Astrocyte of the hippocampus (primary cell): ENCODE measurements at places on chromosomes 11 and 22.

DNA sequence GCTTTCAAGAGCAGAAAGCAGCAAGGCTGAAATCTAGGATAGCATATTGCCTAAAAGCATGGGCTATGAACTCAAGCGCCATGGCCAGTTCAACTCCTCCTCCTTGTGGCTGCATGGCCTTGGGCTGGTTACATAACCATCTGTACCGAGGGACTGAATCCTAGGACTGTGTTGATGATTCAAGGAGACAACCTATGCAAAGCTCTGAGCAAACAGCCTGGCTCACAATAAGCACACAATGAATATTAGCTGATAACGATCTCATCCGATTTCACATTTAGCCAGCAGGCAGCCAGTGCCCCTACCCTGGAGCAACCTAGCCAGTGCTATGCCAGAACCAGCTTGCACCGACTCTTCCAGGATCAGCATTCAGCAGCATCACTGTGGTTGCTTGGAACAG is 698.4 kb downstream of the TBC1D22A start:
- DNase-seq: no peak

GRCh38 chr11:57217053-57217452 is 20.0 kb downstream of the APLNR start:
- no peak for DNase-seq

GRCh38 chr22:36881504-36882245 is 20.9 kb downstream of the NCF4 start:
- DNase-seq: no peak

GRCh38 chr11:65205602-65205967 is 23.9 kb downstream of the CAPN1 start:
- no peak for DNase-seq

DNA sequence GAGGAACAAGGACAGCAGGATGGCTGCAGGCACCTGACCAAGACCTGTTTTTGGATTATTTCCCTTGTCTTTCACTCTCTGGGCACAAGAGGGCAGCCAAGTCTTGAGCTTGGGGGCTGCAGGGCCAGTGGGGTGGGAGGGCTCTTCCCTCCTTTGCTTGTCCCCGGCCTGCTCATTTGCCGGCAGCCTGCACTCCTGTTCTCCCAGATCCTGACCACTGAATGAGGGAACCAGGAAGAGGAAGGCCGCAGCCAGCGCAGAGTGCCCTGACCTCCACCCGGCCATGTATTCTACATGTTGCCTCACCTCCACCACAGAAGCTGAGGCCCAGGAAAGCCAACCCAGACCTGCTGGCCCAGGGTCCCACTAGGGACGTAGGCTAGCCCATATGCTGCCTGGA is 15.5 kb upstream of the NNMT start:
- peak; percentile 94 for DNase-seq

- no peak for DNase-seq
Observed at GRCh38 chr11:74262725-74263124, 48.7 kb downstream of the P4HA3 start.

DNA sequence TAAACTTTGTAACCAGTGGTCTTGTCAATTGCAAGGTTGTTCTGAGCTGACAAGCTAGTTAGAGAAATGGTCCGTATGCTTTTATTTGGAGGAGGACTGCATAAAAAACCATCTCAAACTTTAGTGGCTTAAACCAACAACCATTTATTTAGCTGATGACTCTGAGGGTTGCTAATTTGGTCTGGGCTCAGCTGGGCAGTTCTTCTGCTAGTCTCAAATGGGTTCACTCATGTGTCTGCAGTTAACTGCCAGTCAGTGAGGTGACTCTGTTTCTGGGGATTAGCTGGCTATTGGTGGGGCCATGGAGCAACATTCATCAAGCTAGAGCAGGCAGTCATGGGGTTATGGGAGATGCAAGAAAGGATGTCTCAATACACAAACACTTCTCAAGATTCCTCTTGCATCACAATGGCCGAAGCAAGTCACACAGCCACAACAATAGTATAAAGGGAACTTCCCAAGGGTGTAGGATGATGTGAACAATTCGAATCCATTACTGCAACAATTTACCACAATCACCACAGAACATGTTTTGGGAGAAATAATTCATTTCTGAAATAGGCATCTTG is 521.9 kb downstream of the INSC start:
- no peak for DNase-seq

DNA sequence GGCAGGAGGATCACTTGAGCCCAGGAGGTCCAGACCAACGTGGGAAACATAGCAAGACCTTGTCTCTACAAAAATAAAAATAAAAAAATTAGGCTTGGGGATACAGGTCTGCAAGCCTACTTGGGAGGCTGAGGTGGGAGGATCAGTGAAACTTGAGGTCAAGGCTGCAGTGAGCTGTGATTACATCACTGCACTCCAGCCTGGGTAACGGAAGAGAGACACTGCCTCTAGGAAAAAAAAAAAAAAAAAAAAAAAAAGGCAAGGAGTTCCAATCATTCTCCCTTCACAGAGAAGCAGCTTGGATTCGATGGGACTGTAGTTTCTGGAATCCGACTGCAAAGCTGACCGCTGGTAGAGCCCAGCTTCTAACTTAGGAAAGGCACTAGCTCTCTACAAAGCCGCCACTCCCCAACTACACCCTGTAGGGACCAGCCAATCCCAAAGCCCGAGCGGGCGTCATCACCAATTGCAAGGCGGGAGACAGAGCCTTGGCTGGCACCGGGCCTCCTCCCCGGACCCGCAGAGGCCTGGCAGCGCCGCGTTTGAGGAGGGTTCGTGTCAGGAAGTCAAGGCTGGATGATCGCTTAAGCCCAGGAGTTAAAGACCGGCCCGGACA is 716 bp upstream of the DDB2 start:
- DNase-seq: peak; percentile 92

DNA sequence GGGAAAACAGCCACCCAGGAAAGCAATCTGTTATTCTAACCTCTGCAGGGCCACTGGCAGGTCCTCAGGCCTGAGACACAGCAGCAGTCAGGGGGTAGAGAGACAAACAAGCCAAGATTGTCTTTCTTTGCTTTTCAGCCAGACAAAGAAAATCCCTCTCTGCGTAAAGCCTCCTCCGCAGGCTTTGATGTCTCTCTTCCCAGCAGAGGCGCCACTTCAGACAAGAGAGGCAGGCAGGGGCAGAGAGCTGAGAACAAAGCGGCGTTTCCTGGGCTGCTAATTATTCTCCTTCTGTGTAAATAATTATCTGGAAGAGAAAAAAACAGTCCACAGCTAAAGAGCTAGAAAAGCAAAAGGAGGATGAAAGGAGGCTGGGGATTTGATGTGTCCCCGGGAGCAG is 102.7 kb upstream of the SEZ6L start:
- no peak for DNase-seq

GRCh38 chr11:128297805-128298204 is 289.6 kb downstream of the ETS1 start:
- DNase-seq: no peak

- DNase-seq: peak; percentile 86
Observed at GRCh38 chr11:12100841-12101242, 9.5 kb upstream of the MICAL2 start.

- no peak for DNase-seq
Observed at GRCh38 chr11:118129471-118130172, 23.0 kb downstream of the SCN4B start.

DNA sequence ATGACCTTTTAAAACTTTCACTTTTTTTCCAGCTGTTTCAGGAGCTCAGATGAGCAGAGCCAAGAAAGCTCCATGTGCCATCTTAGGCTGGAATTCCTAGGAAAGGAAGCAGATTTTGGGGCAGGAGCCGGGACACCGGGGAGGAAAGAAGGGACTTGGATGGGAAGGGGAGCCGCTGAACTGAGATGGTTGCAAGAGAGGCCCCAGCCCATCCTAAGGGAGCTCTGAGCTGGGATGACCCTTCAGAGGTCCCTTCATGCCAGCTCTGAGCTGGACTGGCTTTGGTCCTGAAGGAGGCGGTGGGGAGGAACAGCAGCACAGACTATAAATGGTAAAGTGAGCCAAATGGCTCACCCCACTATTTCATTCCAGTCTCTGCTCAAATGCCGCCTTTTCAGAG is 55.2 kb upstream of the SLC22A12 start:
- DNase-seq: no peak

DNA sequence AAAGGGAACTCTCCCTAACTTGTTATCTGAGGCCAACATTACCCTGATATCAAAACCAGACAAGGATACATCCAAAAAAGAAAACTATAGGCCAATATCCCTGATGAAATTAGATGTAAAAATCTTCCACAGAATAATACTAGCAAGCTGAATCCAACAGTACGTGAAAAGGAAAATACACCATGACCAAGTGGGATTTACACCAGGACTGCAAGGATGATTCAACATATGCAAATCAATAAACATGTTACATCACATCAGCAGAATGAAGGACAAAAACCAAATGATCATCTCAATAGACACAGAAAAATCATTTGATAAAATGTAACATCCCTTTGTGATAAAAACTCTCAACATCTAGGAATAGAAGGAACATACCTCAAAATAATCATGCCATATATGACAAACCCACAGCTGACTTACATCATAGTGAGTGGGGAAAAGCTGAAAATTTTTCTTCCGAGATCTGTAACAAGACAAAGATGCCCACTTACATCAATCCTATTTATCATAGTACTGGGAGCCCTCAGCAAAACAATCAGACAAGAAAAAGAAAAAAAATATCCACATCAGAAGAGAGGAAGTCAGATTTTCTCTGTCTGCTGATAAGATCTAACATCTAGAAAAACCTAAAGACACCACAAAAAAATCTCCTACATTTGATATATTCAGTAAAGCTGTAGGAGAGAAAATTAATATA is 703.3 kb upstream of the ANO5 start:
- no peak for DNase-seq

DNA sequence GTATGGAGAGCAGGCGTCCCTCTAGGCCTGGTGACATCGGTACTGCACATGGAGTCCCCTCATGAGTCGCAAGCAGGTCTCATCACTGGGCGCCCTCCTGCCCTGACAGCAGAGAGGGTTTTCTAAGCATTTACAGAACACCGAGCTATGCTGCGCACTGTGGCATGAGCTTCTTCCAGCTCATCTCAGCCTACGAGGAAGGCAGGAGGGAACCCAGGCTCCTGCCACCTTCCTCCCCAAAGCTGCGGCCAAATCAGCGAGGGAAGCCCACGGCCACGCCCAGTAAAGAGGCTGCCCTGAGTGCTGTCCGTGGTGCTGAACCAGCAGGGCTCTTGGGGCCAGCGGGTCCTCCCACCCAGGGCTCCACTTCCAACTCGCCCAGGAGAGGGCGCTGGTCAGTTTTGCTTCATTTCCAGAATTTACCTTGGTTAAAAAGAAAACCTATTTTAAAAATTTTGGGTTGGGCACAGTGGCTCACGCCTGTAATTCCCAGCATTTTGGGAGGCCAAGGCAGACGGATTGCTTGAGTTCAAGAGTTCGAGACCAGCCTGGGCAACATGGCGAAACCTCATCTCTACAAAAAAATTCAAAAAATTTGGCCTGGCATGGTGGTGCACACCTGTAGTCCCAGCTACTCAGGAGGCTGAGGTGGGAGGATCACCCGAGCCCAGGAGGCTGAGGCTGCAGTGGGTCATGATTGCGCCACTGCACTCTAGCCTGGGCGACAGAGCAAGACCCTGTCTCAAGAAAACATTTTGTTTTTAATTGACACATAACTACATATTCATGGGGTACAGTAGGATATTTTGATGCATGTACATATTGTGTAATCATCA is 34.2 kb downstream of the PHF21B start:
- DNase-seq: peak; percentile 95

- DNase-seq: no peak
Observed at GRCh38 chr11:70019576-70020011, 58.5 kb upstream of the ANO1 start.

GRCh38 chr22:24247564-24248344 is 2.9 kb upstream of the GGT5 start:
- DNase-seq: peak; percentile 97

DNA sequence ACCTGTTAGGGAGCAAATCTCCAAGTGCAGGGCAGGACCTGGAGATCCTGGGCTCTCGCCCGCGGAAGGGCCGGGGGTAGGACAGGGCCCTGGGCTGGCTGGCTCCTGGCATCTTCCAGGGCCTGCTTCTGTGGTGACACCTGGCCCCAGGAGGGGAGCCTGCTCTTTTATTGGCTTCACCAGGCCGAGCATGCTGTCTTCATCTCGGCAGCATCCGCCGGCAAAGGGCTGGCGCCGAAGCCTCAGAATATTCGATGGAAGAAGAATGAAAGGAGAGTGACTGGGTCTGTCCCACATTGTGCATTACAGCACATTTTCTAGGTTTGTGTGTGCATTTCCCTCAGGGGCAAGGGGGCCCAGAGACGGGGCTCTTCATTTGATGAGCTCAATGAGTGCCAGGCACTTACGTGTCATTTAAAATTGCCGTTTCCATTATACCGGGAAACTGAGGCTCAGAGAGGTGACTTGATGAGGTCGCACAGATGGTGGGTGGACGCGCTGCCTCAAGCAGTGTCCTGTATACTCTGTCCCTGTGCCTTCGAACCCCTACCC is 70.0 kb downstream of the RBX1 start:
- DNase-seq: no peak

GRCh38 chr11:33445761-33446161 is 188.6 kb downstream of the HIPK3 start:
- DNase-seq: peak; percentile 28

DNA sequence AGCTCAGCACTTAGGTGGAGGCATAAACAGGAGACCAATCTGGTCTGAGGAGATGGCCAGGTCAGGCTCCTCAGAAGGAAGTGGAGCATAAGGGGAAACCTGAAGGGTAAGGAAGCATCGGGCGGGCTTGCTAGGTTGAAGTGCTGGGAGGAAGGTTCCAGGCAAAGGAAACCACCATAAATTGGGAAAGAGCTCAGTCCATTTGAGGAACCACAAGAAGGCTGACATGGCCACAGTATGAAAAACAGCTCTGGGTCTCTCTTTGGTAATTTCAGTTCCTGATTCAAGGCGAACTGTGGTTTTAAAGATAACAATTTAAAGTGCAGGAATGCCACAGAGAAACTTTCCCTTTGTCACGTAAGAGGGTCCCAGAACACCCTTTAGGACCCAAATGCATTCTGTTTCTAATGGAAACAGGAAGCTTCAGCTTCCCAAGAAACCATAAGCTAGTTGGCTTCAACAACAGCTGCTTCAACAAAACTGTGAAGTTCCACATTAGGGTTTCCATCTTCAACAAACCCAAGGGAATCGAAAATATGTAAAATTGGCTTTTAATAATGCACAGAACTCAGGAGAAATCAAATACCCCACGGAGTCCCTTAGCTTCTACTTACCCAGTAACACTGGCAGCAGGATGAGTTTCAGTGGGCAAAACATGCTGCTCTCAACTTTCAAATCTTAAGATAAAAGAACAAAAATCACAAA is 10.4 kb downstream of the JAML start:
- DNase-seq: no peak

- DNase-seq: no peak
Observed at GRCh38 chr11:130650456-130651030, 202.1 kb downstream of the ADAMTS15 start.

DNA sequence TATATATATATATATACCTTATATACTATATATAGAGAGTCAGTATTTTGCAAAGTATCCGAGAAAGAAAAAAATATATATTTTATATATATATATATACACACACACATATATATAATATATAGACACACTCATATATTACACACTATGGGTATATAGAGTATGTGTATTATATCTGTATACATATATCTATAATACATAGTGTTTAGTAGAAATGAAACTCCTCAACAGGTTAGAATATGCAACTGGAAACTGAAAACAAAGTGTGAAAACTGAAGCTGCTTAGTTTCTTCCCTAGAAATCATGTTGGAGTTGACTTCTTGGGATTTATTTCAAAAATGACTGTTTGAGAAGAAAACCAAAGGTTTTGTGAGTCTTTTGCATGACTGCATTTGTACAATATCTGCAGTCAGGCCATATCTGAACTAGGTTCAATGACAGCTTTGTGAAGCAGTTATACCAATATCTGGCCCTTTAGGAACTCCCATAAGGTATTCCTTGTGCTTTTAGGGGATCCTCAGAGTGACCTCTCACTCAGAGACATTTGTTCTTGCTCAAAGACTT is 284.1 kb downstream of the CASP12 start:
- peak; percentile 21 for DNase-seq
